Naive thymus-derived CD8-positive, alpha-beta T cell (primary cell): ENCODE measurements at places on chromosomes 13 and 19. TPM values are rescaled to one million over a fixed set of nuclear protein-coding genes. Genes with fewer than 3 reads are reported as not detected.

BORA gene
- total RNA-seq = 5.2 TPM

DNA sequence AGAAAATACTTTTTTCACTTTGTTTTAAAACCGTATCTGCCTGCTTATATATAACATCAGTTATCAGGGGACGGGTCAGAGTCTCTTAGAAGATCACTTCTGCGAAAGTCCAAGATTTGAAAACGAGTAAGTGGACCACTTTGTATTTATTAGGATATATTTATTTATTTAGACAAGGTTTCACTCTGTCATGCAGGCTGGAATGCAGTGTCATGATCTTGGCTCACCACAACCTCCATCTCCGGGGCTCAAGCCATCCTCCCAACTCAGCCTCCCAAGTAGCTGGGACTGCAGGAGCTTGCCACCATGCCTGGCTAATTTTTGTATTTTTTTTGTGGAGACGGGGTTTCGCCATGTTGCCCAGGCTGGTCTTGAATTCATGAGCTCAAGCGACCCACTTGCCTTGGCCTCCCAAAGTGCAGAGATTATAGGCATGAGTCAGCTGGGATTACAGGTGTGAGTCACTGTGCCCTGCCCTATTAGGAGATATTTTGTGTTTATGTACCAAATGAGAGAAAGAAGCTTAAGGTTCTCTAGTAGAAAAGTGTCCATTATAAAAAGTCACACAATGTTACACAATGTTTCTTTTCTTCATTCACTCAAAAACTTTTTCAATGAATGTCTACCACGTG lies 39.5 kb downstream of the RASL11A start:
- no peak for DNase-seq

KIRREL2 gene
- 0.96 TPM for total RNA-seq

DNA sequence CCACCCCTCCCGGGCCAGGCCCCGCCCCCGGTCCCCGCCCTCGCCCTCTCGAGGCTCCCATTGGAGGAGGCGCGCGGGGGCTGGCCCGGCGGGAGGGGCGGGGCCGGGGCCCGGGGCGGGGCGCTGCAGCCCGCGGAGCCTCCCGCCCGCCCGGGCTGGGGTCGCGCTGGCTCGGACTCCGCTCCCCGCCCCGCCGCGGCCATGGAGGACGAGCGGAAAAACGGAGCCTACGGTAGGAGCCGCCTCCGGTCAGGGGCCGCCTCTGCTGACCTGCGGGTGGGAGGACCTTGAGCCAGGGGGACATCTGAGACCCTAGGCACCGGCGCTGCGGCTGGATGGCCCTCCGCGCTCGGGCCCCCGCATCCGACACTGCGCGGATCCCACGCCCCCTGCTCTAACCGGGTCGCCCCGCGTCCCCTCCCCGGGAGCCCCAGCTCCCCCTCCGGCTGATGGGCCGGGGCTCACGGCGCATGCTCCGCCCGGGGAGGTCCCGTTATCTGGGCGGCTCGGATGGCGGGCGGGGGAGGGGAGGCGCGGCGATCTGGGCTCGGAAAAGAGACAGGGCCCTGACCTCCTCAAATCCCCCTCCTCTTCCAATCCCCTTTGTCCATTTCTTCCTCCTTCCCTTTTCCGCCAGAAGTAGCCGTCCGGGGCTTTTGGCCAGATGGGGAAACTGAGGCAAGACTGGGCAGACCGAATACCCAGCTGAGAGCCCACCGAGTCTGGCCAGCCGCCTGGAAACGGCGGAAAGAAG lies 15.4 kb upstream of the AP1M2 start:
- peak; percentile 83 for DNase-seq
